ENCODE measurements at places on chromosomes 3 and 15.

- DNase-seq: no peak
Measured at GRCh38 chr3:100117093-100117492, 2.8 kb upstream of the FILIP1L start.

DNA sequence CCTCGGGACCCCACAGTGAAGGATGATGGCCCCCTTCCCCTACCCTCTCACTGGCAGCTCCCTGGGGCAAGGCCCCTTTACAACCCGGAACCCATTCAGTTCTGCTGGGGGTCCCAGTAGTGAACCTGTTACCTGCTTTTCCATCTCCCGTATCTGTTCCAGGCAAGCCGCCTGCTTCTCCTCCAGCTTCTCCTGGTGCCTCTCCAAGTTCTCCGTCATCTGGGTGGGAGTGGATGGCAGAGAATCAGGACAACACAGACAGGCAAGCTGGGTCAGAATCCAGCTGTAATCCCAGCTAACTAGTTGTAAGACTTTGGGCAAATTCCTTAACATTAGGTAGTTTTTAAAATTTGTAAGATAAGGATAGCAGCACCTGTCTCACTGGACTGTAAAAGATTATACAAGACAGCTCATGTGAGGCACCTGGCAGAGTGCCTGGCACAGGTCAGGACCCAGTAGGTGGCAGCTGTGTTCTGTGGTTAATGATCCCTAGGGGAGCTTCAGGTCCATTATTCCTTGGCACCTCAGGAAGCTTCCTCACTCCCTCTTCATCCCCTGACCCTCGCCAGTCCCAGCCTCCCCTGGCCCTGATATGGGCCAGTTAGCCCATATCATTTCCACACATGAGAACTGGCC is 6.4 kb upstream of the ANKRD63 start:
- no peak for DNase-seq

DNA sequence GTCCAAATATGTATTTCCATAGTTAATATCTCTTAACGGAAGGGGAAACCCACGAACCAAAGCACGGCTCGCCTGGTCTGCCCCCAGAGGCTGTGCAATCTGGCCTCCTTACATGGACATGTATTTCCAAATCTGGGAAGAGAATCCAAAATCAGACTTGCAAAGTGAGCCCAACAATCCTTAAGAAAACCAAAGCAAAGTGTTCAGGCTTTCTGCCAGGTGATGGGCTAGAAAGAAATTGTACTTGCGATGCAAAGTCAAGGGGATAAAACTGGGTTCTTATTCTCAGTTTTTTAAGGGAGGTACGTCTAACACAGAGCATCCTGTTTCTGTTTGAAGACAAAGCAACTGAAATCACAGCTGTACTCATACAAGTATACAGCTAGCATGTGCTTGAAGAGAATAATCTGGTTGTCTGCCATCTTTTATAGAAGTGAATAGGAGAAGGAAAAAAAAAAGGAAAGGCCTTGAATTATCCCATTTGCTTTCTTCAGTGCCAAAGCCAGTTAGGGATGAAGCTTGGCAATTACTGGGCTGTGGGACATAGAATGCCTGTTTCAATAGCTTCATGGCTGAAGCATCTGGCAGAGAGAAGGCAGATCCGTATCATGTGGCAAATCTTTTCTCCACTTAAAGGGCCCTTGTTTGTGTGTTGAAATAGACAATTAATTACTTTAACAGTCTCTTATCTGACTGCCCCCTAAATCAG is 48.4 kb downstream of the LRIG1 start:
- no peak for DNase-seq

GRCh38 chr3:184260724-184261269 is 556 bp downstream of the CAMK2N2 start:
- DNase-seq: no peak

GRCh38 chr15:32828507-32829186 is 110.8 kb downstream of the GREM1 start:
- peak; percentile 96 for DNase-seq

GRCh38 chr3:158101335-158102241 is 4.6 kb downstream of the SHOX2 start:
- DNase-seq: no peak

DNA sequence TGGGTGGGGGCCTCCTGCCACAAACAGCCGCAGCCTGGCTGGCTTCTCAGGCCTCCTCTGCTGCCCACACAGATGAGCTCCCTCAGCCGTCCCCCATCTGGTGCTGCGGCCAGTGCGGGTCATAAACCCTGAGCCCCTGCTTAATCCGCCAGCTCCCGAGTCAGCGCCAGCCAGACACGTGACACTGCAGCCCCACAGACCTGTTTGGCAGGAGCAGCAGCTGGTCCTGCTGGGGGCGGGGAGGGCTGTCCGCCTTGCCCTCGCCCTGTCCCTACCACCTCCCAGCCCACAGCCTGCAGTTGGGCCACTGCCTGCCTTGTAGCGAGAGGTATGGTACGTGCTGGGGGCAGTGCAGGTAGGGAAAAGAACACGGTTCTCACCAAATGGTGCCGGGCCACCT is 86.2 kb downstream of the IQSEC1 start:
- DNase-seq: no peak
